ENCODE measurements at places on chromosomes 2 and 18. TPM values are rescaled to one million over a fixed set of nuclear protein-coding genes. Genes with fewer than 3 reads are reported as not detected.

The MAPK4 gene
- not detected for total RNA-seq

The MLPH gene
- 283 TPM for total RNA-seq

The AQP12B gene
- not detected for total RNA-seq

The C2orf80 gene
- total RNA-seq: not detected

The GCG gene
- total RNA-seq: not detected

The FBXO15 gene
- 2.2 TPM for total RNA-seq

The ARHGEF33 gene
- 1.4 TPM for total RNA-seq

The CXCR2 gene
- total RNA-seq: not detected

- no peak for DNase-seq
Observed at GRCh38 chr2:26533661-26534060, 55.7 kb upstream of the OTOF start.

DNA sequence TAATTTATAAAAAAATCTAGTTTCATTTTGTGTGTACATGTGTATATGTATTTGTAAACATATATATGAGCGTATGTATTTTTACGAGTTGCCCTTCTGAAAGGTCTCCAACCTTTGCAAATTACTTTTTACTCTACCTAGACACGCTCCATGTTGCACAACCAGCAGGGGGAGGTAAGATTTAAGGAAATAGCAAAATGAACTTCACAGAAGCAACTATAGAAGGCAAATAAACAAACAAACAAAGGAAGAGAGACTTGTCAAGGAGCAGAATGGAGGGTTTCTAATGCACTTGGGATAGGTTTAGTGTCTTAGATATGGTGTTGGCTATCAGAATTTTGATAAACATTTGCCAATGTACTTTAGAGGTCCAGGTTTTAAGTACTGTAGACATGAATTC lies 820.5 kb upstream of the POU3F3 start:
- no peak for DNase-seq

DNA sequence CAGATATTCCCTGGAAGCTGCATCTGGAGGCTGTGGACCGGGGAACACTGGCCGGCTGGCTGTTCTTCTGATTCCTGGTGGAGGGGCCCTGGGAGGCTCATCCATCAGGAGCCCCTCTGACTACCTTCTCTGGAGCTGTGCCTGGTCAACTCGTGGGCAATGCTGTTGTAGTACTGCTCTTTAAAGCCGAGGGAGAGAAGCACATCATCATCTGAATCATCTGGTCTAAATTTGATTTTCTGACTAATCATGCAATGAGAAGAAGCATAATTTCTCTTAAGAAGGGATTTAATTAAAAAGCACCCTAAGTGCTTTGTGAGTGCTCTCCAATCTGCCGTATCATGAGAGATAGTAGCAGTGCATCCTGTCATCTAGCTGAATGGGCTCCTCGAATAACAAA lies 229.5 kb downstream of the FHOD3 start:
- no peak for DNase-seq

DNA sequence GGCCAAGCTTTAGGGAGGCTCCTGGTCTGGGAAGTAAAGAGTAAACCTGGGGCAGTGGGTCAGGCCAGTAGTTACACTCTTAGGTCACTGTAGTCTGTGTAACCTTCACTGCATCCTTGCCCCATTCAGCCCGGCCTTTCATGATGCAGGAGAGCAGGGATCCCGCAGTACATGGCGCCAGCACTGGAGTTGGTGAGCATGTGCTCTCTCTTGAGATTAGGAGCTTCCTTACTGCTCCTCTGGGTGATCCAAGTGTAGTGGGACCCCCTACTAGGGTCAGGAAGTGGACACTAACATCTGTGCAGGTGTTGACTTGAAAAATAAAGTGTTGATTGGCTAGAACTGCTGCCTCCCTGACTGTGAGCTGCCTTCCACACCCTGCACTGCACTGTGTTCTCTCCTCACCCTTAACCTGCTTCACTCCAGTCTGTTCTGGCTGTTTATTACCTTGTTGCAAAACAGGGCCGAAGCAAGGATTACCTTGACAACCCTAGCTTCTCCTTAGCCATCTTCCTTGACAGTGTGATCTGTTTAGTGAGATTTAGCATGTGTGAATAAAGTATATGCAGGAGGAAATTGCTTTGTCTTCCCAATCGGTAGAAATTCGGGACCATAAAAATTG lies 5.2 kb downstream of the RETREG2 start:
- DNase-seq: no peak

GRCh38 chr2:203681978-203682377 lies 24.5 kb upstream of the CD28 start:
- DNase-seq: no peak

GRCh38 chr2:5412001-5412400 lies 280.2 kb upstream of the SOX11 start:
- DNase-seq: no peak

- no peak for DNase-seq
Observed at GRCh38 chr18:44130376-44130942, 550.2 kb upstream of the SETBP1 start.

DNA sequence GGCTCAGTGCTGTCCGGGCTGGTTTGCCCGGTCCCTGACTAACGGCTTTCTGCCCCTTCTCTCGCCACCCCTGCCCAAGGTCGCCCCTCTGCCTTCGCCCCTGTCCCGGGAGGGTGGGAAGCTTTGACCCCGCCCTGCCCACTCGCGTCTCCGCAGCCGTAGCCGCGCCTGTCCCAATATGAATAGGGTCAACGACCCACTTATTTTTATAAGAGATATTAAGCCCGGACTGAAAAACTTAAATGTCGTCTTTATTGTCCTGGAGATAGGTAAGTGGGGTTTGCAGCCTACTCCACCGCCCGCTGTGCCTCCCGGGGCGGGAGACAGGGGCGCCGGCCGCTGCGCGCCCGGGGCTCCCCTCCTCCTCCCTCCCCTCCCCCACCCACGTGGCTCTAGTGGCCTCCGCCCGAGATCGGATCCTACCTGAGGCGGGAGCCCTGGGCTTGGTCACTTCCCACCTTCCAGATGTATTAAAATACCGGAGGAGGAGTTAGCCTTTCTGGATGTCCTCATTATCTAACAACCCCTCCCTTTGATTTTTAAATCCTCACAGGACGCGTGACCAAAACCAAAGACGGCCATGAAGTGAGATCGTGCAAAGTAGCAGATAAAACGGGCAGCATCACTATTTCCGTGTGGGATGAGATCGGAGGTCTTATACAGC lies 633 bp downstream of the NABP1 start:
- DNase-seq: peak; percentile 74

- no peak for DNase-seq
Observed at GRCh38 chr18:35324926-35325655, 19.1 kb downstream of the ZNF24 start.

- DNase-seq: no peak
Observed at GRCh38 chr2:20669562-20670314, 2.8 kb downstream of the GDF7 start.

DNA sequence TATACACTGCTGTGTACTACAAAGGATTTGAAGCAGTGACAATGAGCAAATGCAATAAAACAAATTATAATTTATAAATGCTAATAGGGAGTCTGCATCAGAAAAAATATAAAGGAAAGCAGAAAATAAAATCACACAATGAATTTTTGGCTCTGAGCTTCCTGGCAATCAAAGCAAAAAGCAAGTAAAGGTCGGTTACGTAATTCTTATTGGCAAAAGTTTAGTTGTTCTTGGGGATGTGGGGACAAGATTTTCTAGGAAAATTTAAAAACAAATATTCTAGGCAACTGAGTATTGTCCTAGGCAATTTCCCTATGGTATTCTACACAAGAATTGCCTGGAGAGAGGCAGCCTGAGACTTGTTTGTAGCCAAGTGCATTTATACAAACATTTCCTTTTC lies 1.8 kb downstream of the ORC2 start:
- no peak for DNase-seq

DNA sequence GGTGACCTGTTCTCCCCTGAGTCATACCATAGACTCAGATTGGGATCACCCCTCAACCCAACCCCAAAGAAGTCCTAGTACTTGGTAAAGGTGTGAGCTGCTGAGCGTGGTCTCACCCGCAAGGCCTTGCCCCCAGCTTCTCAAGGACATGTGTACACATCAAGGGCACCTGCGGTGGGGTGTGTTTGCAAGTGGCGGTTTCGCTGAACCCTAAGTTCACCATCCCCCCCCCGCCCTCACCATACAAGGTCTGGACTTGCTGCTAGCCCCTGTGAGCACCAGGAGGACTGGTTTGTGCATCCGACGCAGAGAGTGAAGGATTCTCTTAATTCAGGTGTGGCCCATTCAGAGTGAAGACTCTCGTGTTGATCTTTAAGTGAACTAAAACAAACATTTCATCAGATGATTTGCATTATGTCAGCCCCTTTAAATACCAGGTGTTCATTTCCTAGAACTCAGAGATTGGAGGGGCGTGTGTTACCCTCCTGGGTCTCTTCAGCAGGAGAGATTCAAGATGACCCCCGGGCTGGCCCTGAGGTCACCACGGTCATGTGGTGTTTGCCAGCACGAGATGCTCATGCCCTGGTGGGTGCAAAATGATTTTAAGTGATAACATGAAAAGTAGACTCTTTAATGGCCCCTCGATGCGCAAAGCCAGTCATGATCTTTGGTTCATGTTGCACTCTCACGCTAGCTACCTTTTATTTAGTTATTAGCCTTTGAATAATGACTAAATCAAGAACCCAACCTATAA lies 27.8 kb downstream of the MTERF4 start:
- no peak for DNase-seq

GRCh38 chr2:195659982-195660890 lies 3.2 kb downstream of the SLC39A10 start:
- DNase-seq: peak; percentile 42

GRCh38 chr2:39356922-39357639 lies 80.0 kb downstream of the MAP4K3 start:
- no peak for DNase-seq

GRCh38 chr2:223062396-223062795 lies 10.4 kb downstream of the KCNE4 start:
- DNase-seq: no peak

DNA sequence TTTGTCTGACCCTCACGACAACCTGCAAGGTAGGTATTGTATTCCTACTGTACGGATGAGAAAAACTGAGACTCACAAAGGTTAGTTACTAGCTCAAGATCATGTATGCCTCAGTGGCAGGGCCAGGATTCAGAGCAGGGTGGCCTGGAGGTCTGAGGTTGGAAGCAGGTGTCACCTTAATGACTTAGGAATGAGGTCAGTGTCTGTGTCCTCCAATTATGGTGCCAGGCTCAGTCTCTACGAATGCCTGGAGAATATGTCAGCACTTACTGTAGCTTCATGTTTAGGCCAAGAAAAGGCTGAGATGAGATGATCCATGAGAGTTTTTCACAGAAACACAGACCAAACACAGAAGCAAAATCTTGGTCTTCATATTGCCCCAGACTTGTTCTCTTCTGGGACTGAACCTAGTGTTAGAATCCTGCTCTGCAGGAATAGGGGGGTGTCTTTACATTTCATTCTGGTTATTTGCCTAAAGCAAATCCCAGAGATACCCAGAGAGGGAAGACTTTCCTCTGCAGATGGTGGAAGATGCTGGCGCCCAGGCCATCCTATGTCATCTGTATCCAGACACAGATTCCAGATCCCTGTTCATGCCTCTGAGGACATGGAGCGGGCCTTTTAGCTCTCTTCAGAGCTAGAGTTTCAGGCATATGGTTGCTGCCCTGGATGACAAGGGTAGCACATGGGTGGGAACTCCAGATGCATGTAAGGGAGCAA lies 16.3 kb upstream of the RAB10 start:
- DNase-seq: no peak

- no peak for DNase-seq
Observed at GRCh38 chr2:191363267-191363666, 118.1 kb downstream of the MYO1B start.

DNA sequence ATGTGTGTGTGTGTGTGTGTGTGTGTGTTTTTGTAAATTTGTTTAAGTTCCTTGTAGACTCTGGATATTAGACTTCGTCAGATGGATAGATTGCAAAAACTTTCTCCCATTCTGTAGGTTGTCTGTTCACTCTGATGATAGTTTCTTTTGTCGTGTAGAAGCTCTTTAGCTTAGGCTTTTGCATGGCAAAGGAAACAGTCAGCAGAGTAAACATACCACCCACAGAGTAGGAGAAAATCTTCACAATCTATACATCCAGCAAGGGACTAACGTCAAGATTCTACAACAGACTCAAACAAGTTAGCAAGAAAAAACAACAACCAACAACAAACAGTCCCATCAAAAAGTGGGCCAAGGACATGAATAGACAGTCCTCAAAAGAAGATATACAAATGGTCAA lies 336.7 kb upstream of the ATP5MC3 start:
- DNase-seq: no peak

DNA sequence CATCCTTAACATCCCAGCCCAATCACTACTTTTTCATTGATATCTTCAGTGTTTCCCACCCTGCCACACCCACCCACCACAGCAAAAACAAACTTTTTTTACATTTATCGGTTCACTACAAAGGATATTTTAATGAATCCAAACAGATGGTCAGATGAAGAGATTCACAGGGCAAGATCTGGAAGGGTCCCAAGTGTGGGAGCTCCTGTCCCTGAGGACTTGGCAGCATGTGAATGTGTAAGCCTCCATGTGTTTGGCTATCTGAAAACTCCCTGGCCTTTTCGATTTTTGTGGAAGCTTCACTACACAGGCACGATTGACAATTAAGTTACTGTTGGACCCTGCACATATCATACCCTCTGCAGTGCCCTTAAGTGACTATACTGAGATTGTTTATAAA lies 48.1 kb upstream of the CRIM1 start:
- DNase-seq: no peak

DNA sequence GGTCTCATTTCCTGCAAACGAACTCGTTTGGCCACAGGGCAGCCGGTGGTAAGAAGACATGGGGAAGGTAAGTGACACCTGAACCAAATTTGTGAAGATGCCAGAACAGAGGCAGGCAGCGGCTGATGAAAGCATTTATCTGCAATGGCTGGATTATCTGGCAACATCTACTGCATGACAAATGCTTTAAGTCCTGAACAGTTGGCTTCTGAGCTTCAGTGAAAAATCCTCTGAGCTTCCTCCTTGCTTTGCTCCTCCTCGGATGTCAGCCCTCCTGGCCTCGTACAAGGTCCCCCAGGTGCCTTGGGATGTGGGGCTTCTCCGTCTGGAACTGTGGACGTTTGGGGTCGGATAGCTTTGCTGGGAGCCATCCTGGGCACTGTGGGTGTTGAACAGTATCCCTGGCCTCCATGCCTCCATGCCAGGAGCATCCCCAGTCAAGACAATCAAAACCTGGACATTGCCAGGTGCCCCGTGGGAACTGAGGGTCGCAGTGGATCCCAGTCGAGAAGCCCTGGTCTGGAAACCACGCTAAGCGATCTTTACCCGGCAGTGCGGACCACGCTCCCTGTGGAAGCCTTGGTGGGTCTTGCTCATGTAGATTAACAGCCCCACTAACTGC lies 49.3 kb downstream of the KCNG2 start:
- DNase-seq: no peak

DNA sequence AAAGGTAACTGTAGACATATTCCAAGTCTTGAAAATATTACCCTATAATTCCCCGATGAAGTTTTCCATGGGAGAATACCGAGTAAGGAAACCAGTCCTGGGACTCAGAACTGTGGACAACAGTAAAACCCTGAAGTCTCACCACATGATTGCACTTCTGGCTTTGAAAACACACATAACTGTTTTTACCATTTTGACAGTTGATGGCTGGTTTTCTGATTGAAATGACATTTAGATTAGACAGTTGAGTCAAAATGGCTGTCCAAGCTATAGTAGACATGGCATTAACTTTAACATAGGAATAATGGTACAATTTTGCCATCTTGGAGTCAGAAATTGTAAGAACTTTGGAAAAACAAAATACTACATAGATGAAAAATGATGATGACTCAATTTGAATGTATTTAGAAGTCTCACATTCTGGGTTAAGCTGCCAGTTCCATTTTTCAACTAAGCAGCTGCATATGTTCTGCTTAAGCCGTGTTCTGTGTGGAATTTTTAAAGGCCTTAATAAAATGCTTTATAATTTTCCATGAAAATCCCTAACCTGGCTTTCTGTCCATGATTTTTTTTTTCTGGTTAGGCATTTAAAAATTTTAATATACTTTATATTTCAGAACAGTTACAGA lies 38.3 kb upstream of the WIPF1 start:
- DNase-seq: no peak
